A549 treated with AZD2906 at 1 μM for 4 hours (cell line): ENCODE measurements at places on chromosomes 7 and 10. TPM values are rescaled to one million over a fixed set of nuclear protein-coding genes. Genes with fewer than 3 reads are reported as not detected.

CNTNAP2 gene
- 0.02 to 0.05 TPM (median 0.02 TPM) in 4 of 5 replicates, not detected in the other for total RNA-seq

LRIT1 gene
- not detected in 5 replicates for total RNA-seq

ELFN1 gene
- 0.25 to 0.46 TPM (median 0.37 TPM) in 5 replicates for total RNA-seq

TLX1 gene
- total RNA-seq: not detected in 5 replicates

C10orf53 gene
- not detected in 5 replicates for total RNA-seq
